Fibroblast of gingiva (primary cell): ENCODE measurements at places on chromosomes 4 and X.

DNA sequence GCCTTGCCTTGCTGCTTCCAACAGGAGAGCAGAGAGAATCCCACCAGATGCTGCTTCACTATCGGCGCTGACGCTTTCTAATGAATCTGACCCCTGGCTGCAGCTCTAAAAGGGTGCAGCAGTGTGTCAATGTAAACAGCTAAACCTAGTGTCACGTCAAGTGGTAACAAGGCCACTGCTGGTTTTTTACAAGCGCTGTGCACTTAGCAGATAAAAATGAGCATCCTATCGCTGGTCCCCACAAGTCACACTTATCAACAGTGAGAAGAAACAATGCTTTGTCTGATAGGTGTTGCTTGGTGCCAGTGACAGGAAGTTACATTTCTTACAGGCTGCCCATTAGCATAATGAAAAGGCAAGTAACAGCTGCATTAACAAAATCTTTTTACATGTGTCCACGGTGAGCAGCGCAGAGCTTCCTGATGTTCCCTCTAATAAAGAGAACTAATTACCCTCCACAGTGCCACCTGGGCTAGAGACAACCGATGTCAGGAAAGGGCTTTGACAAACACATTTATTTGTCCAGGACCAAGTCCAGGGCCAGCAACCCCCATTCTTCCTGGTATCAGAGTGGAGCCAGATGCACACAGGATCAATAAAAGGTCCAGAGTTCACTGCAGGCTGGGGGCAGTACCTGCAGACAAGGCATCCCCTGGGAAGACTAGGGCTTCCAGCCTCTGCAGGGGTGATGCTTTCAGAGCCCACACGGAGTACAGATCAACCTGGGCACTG, 176.0 kb downstream of the MGST2 start:
- DNase-seq = no peak

- no peak for DNase-seq
Measured at GRCh38 chr4:104330125-104330905, 164.4 kb downstream of the CXXC4 start.

- DNase-seq = no peak
Measured at GRCh38 chrX:77967631-77968030, 1.8 kb downstream of the PGAM4 start.

DNA sequence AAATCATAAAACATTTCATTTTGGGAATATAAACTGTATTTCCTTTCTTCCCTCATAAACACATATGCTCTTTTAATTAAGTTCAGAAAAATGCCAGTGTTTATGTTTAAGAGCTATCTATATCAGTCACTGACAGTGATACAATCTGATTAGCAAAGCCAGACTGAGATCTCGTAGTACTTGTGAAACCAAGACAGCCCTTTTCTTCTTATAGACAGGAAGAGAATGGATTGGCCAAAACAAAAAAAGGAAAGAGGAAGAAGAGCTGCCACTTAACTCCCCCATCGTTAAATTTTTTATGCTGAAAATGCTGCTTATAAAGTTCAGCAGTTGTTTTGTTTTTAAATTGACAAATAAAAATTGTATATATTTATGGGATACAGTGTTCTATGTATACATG, 87.4 kb downstream of the PLAC1 start:
- no peak for DNase-seq

DNA sequence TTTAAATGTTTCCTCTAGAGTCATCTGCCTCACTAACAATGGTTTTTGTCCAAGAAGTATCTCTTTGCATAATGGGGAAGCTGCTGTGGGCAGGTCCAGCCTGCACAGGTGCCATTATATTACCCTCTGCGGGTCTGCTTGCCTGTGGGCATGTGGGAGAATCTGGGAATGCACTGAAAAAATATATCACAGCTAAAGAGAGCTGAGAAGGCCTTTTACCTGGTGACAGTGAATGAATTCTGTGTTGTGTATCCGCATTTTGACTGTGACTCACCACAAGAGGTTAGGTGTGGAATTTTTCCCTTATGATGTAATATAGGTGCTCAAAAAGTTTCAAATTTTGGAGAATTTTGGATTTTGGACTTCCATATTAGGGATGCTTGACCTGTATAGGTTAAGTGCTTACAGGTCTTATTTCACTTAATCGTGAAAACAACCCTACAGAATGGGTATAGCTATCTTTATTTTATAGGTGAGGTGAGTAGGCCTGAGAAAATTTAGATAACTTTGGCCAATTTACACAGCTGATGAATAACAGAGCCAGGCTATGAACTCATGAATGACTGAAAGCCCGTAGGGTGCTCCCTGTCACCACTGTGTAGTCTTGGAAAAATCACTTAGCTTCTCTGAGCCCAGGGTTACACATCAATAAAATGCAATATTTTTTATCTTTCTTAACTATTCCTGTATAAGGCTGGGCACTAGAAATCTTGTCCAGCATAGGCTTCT, 198.0 kb upstream of the EPHA5 start:
- DNase-seq = no peak

DNA sequence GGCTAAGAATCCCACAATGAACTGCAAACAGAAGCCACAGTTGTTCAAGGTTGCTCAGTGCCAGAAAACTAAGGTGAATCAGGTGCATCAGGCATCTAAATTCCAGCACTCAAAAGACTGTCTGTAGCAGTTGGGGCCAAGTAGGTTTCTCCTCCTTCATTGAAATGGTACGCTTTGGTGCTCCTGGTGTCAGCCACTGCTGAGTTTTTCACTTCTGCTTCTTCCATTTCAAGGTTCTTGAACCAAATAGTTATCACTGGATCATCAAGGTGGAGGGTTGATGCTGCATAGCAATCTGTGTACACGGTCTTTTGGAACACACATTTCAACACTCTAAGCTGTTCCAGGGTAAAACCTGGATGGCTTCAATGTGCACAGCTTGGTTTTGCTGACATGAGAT, 74.4 kb downstream of the TMA16 start:
- no peak for DNase-seq

- no peak for DNase-seq
Measured at GRCh38 chr4:179751669-179752068, 2309.4 kb upstream of the AGA start.

GRCh38 chr4:150525321-150525868, 56.6 kb upstream of the MAB21L2 start:
- DNase-seq = no peak

DNA sequence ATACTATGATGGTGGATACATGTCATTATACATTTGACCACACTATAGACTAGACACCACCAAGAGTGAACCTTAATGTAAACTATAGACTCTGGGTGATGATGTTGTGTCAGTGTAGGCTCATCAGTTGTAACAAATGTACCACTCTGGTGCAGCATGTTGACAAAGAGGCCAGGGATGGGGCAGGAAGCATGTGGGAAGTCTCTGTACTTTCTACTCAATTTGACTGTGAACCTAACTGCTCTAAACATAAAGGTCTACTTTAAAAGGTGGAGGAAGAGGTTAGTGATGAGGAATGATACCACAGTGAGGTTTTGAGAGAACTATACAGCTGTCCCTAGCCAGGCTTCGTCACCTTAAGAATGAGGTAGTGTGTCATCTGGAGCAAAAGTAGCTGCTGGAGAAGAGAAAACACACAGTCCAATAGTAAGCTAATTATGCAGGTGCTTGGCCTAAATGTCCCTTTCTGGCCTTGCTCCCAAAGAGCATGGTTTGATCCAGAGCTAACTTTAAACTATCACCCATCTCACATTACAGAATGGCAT, 38.4 kb downstream of the GRSF1 start:
- DNase-seq = no peak

DNA sequence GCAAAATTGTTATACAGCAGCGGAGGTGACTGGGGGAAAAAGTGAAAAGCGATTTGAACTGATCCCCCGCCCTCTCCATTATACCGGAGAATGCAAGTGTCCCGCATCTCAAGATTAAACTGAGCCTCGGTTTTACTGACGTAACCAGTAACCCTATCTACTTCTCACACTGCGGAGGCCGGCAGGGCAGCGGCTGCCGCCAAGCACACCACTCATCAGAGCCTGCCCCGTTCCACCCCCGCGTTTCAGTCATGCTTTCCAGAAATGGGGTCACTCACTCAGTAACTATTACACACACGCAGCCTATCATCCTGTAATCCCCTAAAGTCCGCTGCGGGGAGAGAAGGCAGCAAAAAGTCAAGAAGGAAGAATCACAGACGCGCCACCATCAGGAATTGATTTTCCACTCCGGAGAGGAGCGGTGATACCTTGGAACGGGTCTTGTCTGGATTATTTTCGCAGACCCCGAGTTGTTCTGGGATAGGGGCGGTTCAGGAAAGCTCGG, 1.4 kb downstream of the RPS6KA3 start:
- DNase-seq = peak; percentile 67
